ENCODE measurements at places on chromosomes 2 and 18. TPM values are rescaled to one million over a fixed set of nuclear protein-coding genes. Genes with fewer than 3 reads are reported as not detected.

The LDLRAD4 gene
- total RNA-seq, result 1.9 TPM

The CDH19 gene
- not detected for total RNA-seq

The UGT1A8 gene
- total RNA-seq, result not detected

The MRO gene
- total RNA-seq, result 0.80 TPM

GRCh38 chr2:158255257-158255656 lies 153.6 kb downstream of the UPP2 start:
- DNase-seq, result no peak

GRCh38 chr2:108604196-108604595 lies 69.9 kb downstream of the LIMS1 start:
- no peak for DNase-seq

DNA sequence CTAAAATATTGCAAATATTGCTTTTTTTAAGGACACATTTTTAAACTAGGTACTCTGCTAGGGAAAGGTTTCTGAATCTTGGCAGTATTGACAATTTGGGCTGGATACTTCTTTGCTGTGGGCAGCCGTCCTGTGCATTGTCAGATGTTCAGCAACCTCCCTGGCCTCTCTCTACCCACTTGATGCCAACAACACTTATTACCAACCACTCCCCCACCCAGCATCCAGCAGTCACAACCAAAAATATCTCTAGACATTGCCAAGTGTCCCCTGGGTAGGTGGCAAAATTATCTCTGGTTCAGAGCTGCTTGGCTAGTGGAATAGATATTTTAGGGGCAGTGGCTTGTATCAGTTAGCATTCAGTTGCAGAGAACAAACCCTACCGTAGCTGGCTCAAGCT lies 114.3 kb upstream of the PNPT1 start:
- no peak for DNase-seq

GRCh38 chr2:225766431-225766830 lies 366.9 kb downstream of the NYAP2 start:
- no peak for DNase-seq

GRCh38 chr18:22930089-22930713 lies 2.9 kb upstream of the RBBP8 start:
- peak; percentile 90 for DNase-seq

DNA sequence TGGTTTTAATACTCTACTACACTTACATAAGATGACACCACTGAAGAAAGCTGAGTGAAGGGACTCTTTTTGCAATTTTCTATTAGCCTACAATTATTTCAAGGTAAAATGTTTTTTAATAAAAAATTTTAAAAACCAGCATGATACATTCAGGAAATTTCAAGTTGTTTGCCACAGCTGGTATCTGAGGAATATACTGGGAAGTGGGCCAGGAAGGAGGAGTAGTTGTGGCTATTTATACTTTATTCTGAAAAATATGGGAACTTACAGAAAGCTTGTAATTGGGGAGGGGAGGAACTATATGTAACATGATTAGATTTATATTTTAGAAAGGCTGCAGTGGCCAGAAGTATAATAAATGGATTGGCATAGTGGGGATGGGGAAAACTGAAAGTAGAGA lies 40.8 kb downstream of the WDR35 start:
- DNase-seq, result no peak

- no peak for DNase-seq
Measured at GRCh38 chr2:240023792-240024191, 1.4 kb downstream of the NDUFA10 start.

DNA sequence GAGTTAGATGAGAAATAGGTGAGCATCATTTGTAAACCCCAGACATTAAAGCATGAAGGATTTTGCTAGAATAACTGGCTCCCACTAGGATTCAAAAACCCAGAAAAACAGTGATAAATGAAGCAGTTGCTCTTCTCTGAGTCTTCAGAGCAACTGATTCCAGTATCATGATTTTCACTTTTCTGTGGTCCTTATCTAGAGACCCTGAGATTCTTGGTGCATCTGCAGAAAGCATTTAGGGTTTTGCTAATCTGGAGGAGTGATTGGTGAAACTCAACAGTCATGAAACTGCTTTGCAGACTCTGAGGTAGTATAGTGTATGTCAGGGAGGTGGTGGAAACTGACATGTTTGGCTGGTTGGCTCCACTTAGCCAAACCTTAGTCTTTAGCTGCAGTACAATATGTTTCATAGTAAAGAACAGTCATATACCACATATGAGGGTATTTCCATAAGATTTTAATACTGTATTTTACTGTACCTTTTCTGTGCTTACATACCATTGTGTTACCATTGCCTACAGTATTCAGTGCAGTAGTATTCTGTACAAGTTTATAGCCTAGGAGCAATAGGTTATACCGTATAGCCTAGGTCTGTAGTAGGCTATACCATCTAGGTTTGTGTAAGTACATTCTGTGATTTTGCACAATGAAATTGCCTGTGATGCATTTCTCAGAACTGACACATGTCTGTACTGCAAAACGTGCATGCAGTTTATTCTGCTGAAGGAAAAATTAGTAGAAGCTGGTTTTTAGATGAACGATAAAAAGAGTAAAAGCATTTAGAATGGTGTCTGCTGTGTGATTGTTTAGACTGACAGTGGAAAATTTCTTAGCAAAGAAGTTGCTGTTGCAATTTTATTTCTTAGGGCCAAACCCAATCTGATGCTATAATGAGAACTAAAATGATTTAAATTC lies 23.8 kb downstream of the EML4 start:
- no peak for DNase-seq

DNA sequence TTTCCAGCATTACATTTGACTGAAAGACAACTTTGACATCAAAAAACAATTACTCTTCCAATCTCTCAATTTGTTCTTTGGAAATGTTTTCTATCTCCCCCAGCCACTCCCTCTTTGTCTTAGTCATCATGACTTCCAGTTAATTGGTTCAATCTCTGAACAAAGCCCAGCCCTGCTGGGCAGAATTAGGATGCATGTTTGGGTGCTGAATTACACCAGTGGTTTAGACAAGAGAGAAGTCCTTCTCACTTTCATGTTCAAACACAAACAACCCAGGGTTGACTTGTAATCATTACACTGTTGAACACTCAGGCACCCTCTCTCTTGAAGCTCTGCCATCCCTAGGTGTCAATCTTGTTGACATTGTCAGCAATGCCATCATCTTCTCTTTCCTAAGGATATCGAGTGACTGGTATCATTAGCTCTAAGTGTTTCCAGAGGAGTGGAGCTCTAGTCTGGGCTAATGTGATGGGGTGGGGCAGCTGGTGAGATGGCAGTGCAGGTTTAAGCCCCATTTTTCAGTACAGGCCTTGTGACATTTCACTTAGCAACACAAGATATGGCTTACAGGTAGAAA lies 90.8 kb upstream of the MEIS1 start:
- no peak for DNase-seq

GRCh38 chr2:1641523-1641922 lies 102.8 kb downstream of the PXDN start:
- no peak for DNase-seq

DNA sequence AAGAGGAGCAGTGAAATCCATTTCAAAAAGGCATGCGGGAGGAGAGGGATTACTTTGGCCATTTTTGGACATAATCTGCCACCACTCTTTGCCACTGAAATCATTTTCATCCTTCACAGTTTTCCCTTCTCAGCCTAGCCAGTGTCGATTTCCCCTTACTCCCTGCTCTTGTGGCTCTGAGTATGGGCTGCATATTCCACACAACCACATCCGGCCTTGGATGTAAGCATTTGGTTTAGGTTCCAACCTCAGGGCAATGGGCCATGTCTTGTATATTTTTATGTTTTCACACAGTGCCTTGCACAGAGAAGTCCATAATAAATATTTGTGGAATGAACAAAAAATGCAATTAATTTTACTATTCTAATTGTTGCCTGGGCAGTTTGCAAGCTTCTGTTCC lies 7.7 kb upstream of the SERPINE2 start:
- no peak for DNase-seq

- no peak for DNase-seq
Measured at GRCh38 chr18:79585395-79586370, 93.9 kb upstream of the CTDP1 start.

DNA sequence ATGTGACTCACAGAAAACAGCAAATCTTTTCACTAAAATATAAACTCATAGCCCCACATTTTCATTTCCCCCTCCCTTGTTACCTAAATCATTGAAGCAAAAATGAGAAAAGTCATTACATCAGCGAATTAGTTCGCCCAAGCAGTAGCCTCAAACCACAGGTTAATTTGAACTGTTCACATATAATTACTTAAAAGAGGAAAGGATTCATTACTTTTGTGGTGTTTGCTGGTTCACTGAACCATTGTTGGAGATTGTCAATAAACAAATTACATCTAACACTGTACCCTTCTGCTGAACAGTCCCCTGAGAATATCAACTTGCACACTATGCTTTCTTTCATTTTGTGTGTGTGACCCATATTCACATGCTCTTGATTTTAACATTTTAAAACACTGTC lies 238.7 kb downstream of the ERBB4 start:
- DNase-seq, result no peak

GRCh38 chr2:214630402-214631045 lies 179.0 kb downstream of the BARD1 start:
- DNase-seq, result no peak

GRCh38 chr2:144477281-144477956 lies 42.5 kb downstream of the ZEB2 start:
- DNase-seq, result no peak

DNA sequence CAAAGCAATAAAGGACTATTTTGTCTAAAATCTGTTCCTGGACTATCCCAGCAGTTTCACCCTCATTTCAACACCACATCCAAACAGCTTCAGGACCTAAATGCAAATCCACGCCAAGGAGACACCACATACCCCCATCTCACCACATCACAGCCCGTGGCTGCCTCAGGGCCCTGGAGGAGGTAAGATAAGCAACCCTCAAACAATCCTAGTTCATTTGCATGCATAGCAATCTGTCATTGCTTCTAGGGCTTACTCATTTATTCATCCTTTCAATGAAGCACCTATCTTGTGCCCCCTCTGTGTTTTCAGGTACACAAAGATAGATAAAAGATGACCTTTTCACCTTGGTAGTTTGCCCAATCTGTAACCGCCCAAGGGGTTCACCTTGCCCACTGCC lies 86.5 kb downstream of the VSNL1 start:
- DNase-seq, result no peak

DNA sequence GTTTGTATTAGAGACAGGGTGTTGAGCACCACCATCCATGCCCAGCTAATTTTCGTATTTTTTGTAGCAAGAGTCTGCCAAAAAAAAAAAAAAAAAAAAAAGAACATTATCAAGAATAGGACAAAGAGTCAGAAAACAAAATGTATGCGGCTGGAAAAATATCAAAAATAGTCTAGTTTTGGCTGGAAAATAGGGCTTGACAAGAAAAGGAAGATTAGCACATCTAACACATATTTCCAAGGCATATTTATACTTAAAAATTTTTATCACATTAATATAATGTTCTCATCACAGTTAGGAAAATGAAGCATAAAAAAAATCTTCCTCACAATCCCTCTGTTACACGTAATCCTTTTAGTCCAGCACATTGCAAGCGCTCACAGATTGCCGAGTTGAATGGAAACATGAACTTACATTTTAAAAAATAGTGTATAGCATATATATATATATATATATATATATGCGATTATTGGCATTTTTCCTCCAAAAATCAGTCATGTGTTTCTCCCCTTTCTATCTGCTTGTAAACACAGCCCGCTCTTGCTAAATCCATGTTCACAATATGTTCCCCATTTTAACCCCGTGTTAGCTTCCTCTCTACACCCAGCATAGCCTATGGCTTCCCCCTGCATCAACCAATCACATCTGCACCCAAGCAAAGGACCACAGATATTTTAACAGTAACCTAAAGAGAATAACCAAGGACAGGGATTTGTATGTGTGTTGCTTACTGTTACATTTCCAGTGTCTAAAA lies 183.0 kb downstream of the AFF3 start:
- no peak for DNase-seq

DNA sequence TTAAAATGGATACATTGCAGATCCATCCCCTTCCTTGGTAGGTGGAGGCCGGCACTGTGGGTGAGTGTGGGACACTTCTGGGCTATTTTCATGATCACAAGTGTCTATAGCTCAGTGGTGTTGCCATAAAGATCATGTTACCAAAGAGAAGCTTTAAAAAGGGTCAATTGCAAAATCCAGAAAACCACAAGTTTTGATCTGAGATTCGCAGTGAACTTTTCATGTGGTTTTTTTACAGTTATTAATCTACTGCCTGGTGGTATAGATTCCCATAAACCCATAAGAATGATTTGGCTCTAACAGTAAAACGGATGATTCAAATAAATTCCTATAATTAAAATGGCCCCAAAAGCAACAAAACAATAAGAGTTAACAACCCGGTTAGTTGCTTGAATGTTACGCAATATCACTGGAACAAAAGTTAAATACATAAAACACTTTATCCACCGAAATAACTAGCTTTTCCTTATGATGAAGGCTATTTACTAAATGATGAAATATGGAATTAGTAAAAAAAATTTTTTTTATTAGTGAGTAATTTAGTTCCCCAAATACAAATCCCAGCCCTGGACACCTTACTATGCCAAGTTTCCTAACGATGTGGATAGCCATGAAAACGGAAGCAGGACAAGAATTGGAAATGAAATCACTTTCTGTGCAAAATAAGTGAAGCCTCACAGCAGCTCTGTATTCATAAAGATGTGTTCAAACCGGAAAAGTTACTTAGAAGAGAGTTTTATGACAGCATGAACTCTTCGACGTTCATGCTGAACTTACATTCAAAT lies 95.6 kb upstream of the THOC1 start:
- DNase-seq, result no peak

GRCh38 chr18:58592223-58593214 lies 36.4 kb downstream of the ALPK2 start:
- DNase-seq, result no peak

- DNase-seq, result no peak
Measured at GRCh38 chr18:56309104-56309503, 329.3 kb downstream of the TXNL1 start.

- no peak for DNase-seq
Measured at GRCh38 chr2:36675579-36676282, 20.8 kb upstream of the VIT start.

- DNase-seq, result peak; percentile 26
Measured at GRCh38 chr2:123906361-123906760, 118.7 kb upstream of the CNTNAP5 start.

DNA sequence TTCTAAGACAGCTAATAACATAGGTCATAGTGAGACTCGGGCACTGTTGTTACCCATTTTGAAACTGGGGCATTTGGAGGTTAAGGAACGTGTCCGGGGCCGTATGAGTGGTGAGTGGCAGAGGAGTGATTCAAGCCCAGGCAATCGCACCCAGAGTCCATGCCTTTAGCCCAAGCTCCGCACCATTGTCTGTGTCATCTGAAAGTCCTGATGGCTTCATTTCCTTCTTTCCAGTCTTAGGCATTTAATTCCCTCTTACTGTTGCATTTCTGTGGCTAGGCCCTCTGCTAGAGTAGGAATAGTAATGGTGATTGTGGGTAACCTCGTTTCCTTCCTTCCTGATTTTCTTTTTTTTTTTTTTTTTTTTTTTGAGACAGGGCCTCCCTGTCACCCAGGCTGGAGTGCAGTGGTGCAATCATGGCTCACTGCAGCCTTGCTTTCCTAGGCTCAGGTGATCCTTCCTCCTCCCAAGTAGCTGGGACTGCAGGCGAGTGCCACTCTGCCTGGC lies 49.8 kb upstream of the ASB1 start:
- no peak for DNase-seq

GRCh38 chr2:138252587-138252986 lies 249.0 kb upstream of the SPOPL start:
- no peak for DNase-seq

- DNase-seq, result no peak
Measured at GRCh38 chr2:239178484-239178883, 222.3 kb downstream of the HDAC4 start.

Measured in GM23338 (cell line).